Stimulated activated CD4-positive, alpha-beta T cell treated with anti-CD3 and anti-CD28 coated beads, Interleukin-12 subunit alpha, Interleukin-12 subunit beta, amount 100 ng/mL, for 4 hours (primary cell): ENCODE measurements at places on chromosomes 7 and 10.

DNA sequence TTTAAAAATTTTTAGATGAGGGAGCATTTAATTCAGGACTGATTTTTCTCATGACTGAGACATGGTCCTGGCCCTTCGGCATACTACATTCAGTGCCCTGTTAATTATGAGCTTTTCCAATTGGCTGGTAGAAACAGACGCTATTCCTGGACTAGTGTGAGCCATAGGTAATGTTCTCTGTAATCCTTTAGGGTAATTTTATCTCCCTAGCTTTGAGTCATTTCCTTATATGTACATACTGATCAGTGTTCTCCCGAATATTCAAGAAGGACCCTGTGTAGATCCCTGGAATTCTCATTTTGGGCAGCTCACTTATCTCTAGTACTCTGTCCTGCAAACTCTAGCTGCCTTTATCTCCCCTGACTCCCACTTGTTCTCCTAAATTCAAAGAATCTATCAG is 92.6 kb upstream of the NPY start:
- DNase-seq: no peak

DNA sequence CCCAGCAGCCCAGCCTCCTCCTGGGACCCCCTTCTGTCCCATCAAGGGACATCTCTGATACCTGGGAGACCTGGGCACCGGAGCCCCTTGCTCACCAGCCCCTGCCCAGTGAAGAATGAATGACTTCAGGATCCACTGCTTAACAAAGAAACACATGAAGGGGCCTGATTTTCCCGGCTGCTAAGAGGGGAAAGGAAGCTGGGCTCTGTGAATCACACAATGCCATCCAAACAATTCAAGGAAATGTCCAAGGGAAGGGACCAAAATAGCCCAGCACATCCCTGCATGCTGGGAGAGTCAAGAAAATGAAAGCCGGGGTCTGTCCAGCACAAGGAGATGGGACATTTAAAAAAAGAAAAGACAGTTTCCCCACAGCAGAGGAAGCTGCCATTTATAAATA is 128.7 kb upstream of the JCAD start:
- DNase-seq: no peak

GRCh38 chr7:20892776-20893175 is 106.1 kb upstream of the SP8 start:
- DNase-seq: no peak

DNA sequence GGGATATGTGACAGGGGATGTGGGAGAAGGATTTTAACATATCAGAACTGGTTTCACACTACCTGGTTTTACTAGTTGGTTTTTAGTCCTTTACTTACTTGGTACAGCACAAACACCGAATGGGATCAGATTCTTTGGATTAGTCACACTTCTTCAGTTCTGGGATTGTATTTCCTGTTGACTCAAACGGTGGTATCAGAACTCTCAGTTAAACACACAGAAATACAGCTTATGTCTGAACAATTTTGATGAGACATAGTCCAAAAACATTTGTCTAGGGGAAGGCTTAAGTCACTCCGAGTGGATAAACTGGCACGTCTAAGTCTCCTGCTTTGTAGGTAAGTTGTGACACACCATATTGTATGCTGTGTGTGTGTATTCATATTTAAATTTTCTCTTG is 480.5 kb downstream of the PHTF2 start:
- no peak for DNase-seq

DNA sequence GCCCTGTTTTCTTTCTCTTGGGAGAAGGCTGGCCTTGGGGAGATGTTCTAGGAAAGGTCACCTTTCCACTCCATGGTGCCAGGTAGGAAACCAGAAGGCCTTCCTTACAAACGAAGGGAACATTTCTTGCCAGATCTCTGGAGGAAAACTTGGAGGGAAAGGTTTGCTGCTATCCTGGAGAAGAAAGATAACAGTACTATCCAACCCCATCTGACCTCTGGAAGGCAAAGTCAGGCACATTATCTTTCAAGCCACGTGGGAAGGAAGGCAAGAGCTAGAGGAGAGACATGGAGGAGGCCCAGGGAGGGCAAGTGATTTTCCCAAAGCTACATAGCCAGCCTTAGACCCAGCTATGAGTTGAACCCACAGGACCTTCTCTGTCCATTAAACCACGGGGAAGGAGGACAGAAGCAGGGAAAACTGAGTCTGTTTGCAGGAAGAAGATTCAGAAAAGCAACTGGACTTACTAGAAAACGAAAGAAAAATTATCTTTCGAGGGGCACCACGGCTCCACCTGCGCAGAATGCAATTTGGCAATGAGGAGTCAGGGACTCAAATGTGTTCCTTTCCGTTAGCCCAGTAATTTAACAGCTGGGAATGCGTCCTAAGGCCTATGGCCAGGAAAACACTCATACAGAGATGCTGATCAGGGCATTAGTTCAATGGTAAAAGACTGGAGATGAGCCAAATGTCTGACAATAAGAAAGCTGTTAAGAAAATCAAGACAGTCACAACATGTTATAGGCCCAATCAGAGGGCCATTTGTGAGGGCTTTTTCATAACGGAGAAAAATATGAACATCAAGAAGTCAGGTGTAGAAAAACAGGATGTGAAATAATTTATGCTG is 32.0 kb upstream of the PSAP start:
- no peak for DNase-seq
